ENCODE measurements at places on chromosomes 12 and 14. TPM values are rescaled to one million over a fixed set of nuclear protein-coding genes. Genes with fewer than 3 reads are reported as not detected.

ZNF219 gene
- total RNA-seq = 6.9 TPM

SLC25A47 gene
- not detected for total RNA-seq

TAS2R20 gene
- 6.9 TPM for total RNA-seq

EIF2S3B gene
- 1.6 TPM for total RNA-seq

PUS1 gene
- total RNA-seq = 3.3 TPM

PIWIL1 gene
- not detected for total RNA-seq

SLC8A3 gene
- 43.6 TPM for total RNA-seq

RNF31 gene
- 23.2 TPM for total RNA-seq

PLA2G1B gene
- not detected for total RNA-seq

CLEC14A gene
- total RNA-seq = 4.5 TPM

CPM gene
- 2.9 TPM for total RNA-seq

MMP17 gene
- total RNA-seq = 38.7 TPM

SLC10A1 gene
- not detected for total RNA-seq

SCN8A gene
- 46.1 TPM for total RNA-seq

FAM181A gene
- 2.4 TPM for total RNA-seq

TC2N gene
- 5.7 TPM for total RNA-seq

ZFHX2 gene
- 1.2 TPM for total RNA-seq

STAT2 gene
- total RNA-seq = 75.0 TPM

GPR132 gene
- 1.2 TPM for total RNA-seq

ADCY6 gene
- 25.7 TPM for total RNA-seq

PTPRQ gene
- total RNA-seq = 0.82 TPM

KRT72 gene
- not detected for total RNA-seq

LRCOL1 gene
- total RNA-seq = not detected

KSR2 gene
- total RNA-seq = 0.82 TPM

SERPINA12 gene
- not detected for total RNA-seq

BMP4 gene
- total RNA-seq = 0.41 TPM

AMDHD1 gene
- 0.82 TPM for total RNA-seq

FSCB gene
- total RNA-seq = not detected

PLEKHG7 gene
- not detected for total RNA-seq

HELB gene
- 3.3 TPM for total RNA-seq

C14orf132 gene
- 32.6 TPM for total RNA-seq

INHBC gene
- total RNA-seq = not detected

MBIP gene
- 24.5 TPM for total RNA-seq

CBLN3 gene
- not detected for total RNA-seq

TMEM119 gene
- 0.82 TPM for total RNA-seq

LAG3 gene
- total RNA-seq = under 0.01 TPM

AQP6 gene
- not detected for total RNA-seq

KLHL33 gene
- total RNA-seq = under 0.01 TPM

NGB gene
- 4.9 TPM for total RNA-seq

GSKIP gene
- 39.1 TPM for total RNA-seq

SAMD15 gene
- 12.6 TPM for total RNA-seq

EID3 gene
- 4.5 TPM for total RNA-seq

GAS2L3 gene
- 66.0 TPM for total RNA-seq

SPIC gene
- total RNA-seq = not detected

DNAJC22 gene
- total RNA-seq = under 0.01 TPM

All from frontal cortex (tissue), 4 donors.